ENCODE measurements at places on chromosomes 16 and 17.

DNA sequence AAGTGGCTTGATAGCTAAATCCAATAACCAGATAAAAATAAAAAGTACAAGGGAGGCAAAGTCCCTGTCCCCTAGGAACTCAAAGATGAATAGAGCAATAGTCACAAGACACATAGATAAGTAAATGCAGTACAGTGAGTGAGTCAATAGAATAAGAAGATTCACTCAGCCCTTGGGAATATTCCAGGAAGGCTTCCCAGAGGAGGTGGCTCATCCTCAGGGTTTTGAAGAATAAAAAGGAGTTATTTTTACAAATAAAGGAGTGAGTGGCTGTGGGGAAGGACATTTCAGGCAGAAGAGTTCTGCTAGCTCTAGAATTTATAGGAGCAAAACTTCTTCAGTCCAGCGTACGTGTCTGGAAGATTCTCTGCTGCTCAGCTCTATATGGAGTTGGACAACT is 177.4 kb upstream of the SDK2 start:
- no peak for DNase-seq

DNA sequence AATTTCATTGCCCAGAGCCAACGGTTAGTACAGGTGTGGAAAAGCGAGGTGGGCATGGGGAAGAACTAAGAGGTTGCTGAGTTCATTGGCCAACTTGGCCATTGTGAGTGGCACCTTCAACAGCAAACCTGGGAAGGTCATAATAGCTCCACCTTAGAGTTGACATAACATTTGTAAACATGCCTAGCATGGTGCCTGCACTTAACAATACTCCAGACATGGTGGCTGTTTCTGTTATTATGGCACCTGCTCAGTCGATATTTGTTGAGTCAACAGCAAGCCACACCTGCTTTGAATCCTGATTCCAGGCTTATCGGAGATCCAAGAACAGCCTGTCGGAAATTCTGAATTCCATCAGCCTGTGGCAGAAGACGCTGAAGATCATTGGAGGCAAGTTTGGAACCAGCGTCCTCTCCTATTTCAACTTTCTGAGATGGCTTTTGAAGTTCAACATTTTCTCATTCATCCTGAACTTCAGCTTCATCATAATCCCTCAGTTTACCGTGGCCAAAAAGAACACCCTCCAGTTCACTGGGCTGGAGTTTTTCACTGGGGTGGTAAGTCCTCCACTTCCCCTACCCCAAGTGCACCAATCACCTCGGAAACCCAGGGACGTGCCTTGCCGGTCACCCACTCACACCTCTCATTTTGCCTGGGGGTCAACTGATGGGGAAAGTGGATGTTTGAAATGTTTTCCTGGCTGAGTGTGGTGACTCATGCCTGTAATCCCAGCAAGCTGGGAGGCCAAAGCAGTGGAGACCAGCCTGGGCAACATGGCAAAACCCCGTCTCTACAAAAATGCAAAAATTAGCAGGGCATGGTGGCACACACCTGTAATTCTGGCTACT is 46.0 kb downstream of the TMC5 start:
- DNase-seq, result no peak

DNA sequence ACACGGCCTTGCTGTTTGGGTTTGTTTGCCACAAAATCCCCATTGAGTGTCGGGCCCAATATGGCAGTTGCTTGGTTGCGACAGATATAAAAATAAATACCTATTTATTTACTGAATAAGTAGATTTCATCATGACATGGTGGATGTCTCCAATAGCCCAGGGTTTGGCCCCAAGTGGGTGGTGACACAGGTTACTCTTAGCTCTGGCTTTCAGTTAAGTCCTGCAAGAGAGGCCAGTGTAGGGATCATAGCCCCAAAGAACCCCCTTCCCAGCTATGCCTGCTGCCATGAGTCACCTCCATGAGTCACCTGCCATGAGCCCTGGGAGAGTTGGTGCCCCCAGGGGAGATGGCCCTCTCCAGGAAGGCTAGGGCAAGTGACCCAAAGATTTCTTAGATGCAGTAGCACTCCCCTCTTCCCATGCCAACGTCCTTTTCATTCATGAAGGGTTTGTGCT is 78.7 kb upstream of the LGALS9 start:
- DNase-seq, result no peak

DNA sequence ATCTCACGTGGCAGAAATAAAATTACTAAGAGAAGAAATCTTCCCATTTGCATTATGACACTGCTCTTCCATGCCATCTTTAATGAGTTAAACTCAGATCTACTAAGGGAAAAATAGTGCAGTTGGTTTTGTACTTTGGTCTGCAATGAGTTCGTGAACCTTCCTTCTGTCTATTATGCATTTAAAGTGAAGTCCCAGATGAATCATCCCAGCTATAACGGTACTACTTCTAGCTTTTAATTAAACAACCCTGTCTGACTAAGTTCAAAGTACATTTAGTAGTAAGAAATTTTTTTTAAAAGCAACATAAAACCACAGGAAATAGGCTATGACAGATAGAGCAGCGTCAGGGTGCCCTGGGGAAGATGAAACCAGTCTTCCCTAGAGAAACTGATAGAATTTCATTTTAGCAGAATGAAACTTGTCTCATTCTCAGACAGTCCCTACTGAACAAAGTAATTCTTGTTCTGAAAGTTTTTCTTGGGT is 1.8 kb downstream of the TMIGD1 start:
- DNase-seq, result peak; percentile 47

- no peak for DNase-seq
Observed at GRCh38 chr17:65065906-65066305, 9.4 kb upstream of the GNA13 start.

- no peak for DNase-seq
Observed at GRCh38 chr17:83029571-83029970, 49.8 kb upstream of the METRNL start.

GRCh38 chr17:17663160-17664063 is 17.8 kb upstream of the RAI1 start:
- DNase-seq, result peak; percentile 98

DNA sequence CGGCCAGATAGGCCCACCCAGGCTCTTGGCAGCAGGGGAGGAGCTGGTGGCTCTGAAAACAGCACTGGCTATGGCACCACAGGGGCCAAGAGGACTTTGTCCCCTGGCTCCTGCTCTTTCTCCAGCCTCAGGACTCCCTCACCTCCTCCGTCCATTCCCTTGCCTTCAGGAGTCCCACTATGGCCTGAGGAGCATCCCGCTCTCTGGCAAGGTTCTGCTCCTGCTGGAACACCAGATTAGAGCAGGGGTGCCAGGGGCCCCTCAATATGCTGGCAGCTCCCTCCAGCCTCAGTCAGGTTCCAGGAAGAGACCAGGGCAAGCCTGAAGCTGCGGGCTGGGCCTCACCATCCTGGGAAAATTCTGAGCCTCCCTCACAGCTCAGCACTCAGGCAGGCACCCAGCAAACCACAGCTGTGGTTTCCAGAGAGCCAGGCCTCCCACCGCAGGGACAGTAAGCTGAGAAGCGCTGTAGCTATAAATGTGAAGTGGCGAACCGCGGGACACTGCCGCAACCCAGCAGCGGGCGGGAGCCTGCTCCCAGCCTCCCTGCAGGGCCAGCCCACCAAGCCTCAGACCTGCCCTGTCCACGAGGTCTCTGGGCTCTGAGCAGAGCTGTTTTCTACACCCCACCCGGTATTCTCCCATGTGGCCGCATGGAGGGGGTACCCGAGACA is 25.7 kb downstream of the C17orf100 start:
- DNase-seq, result peak; percentile 26

- DNase-seq, result no peak
Observed at GRCh38 chr16:66598111-66598510, 6.4 kb upstream of the CMTM3 start.

- DNase-seq, result no peak
Observed at GRCh38 chr17:53635444-53635843, 187.3 kb upstream of the KIF2B start.

GRCh38 chr17:75525806-75526554 is 483 bp downstream of the LLGL2 start:
- no peak for DNase-seq

DNA sequence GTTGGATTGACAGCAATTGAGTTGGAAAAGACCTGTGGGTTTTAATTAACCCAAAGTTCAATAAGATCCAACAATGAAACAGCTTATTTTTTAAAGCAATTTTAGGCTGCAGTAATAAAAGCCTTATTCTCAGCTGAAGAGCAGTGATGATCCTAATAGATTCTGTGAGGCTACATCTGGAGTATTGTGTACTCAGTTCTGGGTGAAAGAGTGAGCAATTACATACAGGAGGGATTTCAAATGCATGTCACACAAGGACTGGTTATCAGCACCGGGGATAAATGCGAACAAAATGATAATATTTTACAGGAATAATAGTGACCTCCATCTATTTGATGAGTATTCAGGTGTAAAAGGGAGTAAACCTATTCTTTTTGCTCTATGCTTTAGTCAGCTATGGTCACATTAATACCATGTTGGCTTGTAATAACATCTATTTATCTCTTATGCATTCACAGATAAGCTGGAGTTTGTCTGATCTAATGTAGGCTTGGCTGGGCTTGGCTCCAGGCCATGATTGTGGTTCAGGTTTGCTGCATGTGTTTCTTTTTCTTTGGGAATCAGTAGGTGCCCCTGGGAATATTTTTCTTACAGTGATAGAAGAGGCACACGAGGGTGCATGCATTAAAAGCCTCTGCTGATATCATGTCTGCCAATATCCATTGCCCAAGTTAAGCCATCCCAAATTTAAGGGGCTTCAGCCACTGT is 22.2 kb upstream of the TOX3 start:
- no peak for DNase-seq

- no peak for DNase-seq
Observed at GRCh38 chr16:24972608-24973220, 42.5 kb downstream of the ARHGAP17 start.

DNA sequence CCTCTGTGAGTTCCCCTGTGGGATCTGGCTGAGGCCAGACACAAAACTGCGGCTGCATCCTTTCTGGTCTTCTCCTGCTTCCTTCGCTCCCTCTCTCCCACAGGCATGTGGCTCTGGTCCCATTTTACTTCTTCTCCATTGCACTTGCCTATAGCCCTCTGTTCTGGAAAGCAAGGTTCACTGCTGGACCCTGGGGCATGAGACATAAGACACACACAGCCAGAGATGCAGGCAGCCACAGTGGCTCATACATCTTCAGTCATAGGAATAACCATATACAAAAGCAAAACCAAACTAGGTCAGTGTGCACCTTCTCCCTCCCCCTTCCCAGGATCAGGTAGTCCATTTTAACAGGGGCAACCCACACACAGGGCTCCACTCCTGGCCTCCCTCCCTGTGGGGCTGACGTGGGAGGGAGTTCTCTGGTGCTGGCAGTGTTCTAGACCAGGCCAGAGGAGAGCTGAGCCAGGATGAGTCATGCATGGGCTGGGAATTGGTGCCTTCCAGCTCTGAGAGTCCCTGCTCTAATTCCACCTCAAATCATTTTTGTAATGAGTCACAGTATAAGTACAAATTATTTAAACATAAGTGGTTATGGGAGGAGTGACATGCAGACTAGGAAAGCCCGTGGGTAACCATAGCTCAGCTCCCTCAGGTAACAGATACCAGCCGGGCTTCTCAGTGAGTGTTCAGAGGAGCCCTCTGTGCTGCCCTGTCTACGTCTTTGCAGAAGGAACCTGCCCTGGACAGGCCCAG is 58.0 kb downstream of the ASIC2 start:
- DNase-seq, result peak; percentile 92

GRCh38 chr16:17654142-17654541 is 183.4 kb upstream of the XYLT1 start:
- DNase-seq, result no peak

GRCh38 chr17:40452216-40452787 is 9.1 kb downstream of the IGFBP4 start:
- DNase-seq, result peak; percentile 79

- DNase-seq, result no peak
Observed at GRCh38 chr17:13865650-13866049, 203.7 kb upstream of the COX10 start.

- DNase-seq, result peak; percentile 56
Observed at GRCh38 chr16:85612801-85613603, at the start of gene GSE1. GSE1 (plus strand) TSS chr16:85613322; CDS start chr16:85613392, 70 bp downstream.

DNA sequence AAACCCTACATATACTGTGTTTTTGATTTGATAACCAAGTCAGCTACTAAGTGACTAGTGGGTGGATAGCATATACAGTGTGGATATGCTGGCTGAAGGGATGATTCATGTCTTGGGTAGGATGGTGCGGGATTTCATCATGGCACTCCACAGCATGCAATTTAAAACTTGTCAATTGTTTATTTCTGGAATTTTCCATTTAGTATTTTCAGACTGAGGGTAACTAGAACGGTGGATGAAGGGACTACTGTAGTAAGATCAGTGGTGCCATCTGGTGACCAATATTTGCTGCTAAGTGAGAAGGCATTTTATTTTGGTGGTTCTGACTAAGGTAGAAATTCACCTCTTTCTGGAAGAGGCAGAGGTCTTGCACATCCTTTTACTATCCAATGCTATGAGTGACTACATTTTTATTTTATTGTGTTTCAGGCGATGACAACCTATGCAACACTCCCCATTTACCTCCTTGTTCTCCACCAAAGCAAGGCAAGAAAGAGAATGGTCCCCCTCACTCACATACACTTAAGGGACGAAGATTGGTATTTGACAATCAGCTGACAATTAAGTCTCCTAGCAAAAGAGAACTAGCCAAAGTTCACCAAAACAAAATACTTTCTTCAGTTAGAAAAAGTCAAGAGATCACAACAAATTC is 3.1 kb downstream of the CDC6 start:
- DNase-seq, result peak; percentile 87

GRCh38 chr16:27759301-27759871 is 209.4 kb downstream of the KATNIP start:
- peak; percentile 52 for DNase-seq

- DNase-seq, result no peak
Observed at GRCh38 chr16:56960681-56961281, 969 bp upstream of the CETP start.

DNA sequence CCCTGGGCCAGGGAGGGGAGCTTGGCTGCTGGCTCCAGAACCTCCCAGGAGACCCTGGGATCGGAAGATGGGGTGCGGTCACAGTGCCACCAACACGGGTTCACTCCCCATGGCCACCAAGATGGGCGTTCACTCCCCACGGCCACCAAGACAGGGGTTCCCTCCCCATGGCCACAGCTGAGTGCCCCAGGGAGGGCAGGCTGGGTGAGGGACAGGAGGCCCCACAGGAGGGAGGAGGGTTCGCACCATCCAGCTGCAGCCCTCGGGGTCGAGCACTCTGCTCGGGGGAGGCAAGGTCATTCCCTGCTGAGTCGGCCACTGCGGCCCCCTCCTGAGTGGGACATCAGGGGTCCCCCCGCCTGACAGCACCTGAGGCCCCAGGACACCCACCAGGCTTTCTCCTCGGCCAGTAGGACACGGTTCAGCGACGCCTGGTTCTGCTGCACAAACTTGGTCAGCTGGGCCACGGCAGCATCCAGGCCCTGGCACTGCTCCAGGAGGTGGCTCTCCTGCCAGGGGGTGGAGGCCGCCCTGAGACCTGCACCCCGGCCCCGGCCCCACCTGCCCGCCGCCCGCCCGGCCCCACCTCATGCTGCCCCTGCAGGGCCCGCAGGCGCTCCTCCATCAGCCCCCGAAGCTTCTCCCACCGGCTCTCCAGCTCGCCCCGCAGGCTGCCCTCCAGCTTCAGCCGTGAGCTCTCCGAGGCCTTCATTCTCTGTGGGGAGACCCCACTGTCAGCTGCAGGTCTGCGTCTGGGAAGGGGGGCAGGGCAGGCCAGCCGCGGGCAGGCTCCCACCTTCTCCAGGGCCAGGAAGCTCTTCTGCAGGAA is 5.9 kb downstream of the CCDC154 start:
- no peak for DNase-seq

Data from brain microvascular endothelial cell (primary cell).